ENCODE measurements at places on chromosomes 7 and 10.

GRCh38 chr7:108124820-108125219 is 5.3 kb downstream of the LAMB4 start:
- no peak for DNase-seq

GRCh38 chr7:35646289-35647023 is 48.5 kb downstream of the HERPUD2 start:
- DNase-seq, result no peak

GRCh38 chr7:20509892-20510572 is 105.4 kb upstream of the ABCB5 start:
- DNase-seq, result no peak

GRCh38 chr7:141660259-141660658 is 41.7 kb downstream of the DENND11 start:
- no peak for DNase-seq

DNA sequence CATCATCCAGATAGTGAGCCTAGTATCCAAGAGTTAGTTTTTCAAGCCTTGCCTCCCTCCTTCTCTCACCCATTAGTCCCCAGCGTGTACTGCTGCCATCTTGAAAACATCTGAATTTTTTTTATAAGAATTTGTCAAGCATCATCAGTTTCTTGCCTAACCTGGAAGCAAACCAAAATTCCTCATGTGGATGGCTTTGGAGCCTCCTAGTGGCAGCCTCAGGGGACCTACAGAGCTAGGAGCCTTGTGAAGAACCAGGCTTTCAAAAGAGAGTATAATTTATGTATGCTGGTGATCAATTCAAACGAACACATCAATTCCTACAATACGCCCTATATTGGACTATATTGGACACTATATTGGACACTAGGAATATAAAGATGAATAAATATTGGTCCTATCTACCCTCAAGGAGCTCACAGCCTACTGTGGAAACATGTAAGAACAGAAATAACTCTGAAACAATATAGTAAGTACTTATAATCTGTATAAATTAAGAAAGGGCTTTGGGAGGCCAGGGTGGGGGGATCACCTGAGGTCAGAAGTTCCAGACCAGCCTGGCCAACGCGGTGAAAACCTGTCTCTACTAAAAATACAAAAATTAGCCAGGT is 63.4 kb downstream of the HPSE2 start:
- no peak for DNase-seq

DNA sequence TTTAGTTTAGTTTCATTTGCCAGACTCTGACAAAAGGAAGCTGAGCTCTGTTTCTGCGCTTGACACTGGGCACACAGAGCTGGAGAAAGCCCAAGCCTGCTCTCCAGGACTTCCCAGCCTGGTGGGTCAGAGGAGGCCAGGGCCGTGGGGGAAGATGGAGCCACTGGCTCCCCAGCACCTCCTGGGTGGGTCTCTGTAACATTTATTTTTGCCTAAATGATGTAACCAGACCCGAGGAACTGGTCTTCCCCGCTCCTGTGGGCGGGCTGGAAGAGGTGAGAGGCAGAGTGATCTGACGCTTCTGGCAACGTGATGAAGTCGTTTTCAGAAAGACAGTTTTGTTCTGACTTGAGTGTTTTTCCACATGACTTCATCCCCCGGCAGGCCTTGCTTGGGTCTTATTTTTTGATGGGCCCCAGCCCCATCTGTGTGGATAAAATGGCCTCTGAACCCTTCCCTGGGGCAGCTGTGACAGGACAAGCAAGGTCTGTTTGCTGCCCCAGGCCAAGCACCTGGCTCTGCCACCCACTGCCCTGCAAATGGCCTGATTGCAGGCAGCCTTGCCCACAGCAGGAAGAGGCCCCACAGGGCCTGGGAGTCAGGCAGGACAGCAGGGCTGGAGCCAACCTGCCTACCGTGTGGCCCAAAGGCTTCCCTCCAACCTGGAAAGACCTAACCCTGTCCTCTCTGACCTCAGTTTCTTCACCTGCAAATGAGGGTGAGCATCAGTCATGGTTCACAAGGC is 304.9 kb upstream of the ZMIZ1 start:
- DNase-seq, result no peak

- DNase-seq, result no peak
Measured at GRCh38 chr7:66170309-66171231, 34.6 kb upstream of the TPST1 start.

GRCh38 chr7:148700661-148701064 is 2.0 kb downstream of the CUL1 start:
- DNase-seq, result peak; percentile 16

GRCh38 chr7:51481421-51481820 is 164.8 kb upstream of the COBL start:
- no peak for DNase-seq

GRCh38 chr7:57425969-57426628 is 23.9 kb upstream of the ZNF716 start:
- DNase-seq, result no peak

DNA sequence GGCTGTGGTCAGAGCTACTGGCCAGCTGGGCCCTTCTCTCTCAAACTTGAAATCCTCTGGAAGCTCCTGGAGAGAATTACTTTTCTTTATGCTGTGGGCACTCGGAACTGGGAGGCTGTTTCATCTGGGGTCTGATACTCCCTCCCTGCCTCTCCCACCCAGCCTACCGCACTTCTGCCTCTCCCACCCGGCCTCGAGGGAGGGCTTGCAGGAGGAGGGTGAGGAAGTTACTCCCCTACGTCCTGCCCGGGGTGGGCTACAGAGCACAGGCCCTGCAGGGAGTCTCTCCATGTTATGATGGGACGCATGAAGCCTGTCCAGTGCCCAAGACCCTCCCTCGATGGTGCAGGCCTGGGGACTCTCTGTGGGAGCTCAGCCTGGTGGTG is 584.6 kb upstream of the MKI67 start:
- DNase-seq, result no peak

DNA sequence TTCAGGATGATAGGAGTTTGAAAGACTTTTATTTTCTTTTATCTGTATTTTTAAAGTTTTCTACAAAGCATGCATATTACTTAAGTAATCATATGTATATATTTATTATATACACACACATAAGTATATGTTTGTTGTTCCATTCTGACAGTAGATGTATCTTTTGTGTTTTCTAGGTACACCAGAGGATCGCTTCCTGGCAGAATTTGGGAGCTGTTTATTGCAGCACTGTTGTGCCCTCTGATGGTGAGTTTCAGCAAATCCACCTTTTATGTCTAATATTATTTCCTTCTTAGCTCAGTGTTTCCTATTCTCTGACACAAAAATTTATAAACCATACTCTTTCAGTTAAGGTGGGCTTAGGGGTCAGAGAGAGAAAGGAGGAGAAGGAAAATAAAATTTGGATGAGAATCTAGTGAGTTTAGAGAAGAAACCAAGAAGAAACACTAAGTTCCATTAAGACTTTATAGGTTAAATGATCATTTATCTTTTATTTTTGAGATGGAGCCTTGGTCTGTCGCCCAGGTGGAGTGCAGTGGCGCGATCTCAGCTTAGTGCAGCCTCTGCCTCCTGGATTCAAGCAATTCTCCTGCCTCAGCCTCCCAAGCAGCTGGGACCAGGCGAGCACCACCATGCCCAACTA is 59.2 kb upstream of the OIT3 start:
- DNase-seq, result no peak

GRCh38 chr7:54940748-54941147 is 78.1 kb upstream of the EGFR start:
- no peak for DNase-seq

DNA sequence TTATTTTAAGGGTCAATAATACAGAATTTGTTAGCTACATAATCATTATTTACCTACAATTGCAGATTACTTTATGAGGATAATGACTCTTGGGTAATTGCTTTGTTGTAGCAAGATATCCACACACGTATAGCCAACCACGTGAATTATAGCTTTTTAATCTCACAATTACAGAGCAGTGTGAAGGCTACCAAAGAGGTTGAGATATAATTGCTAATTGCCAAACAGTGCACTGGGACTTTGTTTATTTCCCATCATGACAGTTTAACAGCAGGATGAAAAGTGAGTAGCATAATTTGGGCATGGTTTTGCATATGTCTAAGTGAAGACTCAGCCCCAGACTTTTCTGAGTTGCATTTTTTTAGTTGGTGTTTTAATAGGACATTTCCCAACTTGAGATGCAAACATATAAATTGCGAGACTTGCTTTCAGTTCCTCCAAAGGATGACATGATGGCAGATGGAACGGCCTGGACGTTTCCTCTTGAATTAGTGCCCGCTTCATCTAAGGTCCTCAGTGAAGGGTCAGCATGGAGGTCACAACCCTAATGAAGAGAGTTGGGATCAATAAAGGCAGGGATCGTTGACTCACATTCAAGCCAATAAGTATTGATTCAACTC is 180.7 kb upstream of the GPR26 start:
- DNase-seq, result no peak

DNA sequence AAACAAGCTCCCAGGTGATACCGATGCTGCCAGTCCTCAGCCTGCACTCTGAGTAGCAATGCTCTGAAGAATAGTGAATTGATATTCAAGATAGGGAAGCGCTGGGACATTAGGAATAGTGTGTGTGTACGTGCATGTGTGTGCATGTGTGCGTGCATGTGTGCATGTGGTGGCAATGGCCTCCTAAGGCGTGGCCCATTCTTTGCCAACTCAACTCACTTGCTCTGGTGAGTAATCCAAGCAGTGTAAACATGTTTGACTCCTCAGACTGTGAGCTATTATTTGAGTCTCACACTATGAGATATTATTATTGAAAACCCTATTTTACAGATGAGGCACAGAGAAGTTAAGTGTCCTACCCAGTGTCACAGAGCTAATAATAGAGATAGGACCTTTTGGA is 186.6 kb downstream of the RAB11FIP2 start:
- no peak for DNase-seq

- DNase-seq, result peak; percentile 68
Measured at GRCh38 chr10:101042667-101043362, 11.8 kb downstream of the SFXN3 start.

- DNase-seq, result no peak
Measured at GRCh38 chr10:99615426-99615825, 4.8 kb downstream of the SLC25A28 start.

- no peak for DNase-seq
Measured at GRCh38 chr7:131952365-131952764, 395.9 kb upstream of the PODXL start.

DNA sequence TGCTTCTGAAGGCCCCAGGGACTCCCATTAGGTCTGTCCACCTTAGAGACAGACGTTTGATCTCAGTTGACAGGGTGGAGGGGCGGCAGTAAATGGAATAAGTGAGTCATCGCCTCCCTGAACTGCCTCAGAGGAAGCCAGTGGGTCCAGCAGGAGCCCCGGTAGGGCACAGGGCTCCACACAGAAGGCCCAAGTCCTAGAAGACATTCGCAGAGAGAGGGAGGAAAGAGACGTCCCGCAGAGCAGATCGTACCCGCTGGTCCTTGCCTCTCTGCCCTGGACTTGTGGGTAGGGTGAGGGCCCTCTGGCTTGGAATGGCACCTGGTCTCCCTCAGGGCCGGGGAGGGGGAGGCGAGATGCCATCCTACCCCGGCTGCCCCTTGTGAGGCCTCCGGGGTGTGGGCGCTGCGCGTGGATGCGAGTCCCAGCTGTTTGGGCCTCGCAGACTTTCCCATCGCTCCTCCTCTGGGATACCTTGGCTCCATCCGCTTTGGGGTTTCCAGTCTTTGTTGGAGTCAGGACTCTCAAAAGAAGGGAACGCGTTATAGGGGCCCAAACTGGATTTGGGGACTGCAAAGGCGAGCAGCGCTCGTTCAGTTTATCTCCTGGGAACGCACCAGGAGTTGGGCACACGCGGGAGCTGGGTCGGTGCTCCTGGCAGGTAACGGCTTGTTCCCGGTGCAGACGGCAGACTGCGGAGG is 5.1 kb downstream of the TLX1 start:
- DNase-seq, result no peak

- no peak for DNase-seq
Measured at GRCh38 chr7:5532536-5533335, 109.1 kb upstream of the TNRC18 start.

DNA sequence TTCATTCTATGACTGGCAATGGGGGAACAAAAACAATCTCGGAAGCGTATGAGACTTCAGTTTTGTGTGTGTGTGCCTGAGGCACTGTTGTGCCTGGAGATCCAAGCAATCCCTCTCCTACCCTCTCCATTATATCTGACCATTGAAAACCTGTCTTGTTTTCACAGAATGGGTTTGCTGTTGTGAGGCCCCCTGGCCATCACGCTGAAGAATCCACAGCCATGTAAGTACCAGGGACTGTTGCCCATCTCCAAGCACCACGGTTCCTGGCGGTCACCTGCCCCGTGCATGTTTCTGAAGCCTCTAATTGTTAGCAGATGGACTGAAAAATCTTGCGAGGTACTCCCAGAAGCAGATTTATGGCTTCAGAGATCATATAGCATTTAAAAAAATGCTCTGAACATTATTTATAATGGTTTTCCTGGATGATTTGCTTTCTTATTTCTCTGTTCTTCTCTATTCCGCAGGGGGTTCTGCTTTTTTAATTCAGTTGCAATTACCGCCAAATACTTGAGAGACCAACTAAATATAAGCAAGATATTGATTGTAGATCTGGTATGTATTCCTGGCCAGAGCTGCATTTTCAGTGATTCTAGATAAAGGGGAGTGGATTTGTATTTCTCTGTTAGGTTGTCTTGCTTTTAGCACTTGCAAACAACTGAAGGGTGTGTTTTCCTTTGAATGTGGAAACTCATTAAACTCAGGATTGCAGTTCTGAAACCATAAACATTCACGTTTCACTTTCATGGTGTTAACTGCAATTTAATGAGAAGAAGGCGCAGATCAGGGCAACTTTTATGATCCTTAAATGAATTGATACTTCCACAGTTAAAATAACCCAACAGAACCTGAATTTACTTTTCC is 288.2 kb downstream of the TWIST1 start:
- no peak for DNase-seq

GRCh38 chr10:3068968-3069737 is 1.8 kb downstream of the PFKP start:
- DNase-seq, result no peak

GRCh38 chr7:113083816-113084495 is 2.7 kb downstream of the GPR85 start:
- DNase-seq, result no peak

- no peak for DNase-seq
Measured at GRCh38 chr7:124720195-124720594, 45.4 kb downstream of the GPR37 start.

DNA sequence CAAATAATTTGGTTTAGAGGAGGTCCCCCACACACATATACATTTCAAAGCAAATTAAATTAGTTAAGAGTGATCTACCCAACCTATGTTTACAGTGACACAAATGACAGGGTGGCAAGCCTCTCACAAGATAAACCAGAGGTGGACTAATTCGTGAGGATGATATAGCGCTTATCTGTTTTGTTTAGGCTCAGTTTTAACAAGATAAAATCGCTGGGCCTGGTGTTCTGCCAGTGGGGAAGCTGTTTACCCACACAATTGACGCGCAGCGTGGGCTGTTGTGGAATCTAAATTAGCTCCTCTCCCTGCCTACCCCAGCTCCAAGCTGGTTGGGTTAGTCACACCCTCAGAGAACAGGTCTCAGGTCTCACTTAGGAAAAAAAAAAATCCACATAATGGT is 16.7 kb upstream of the PLXNA4 start:
- no peak for DNase-seq

- no peak for DNase-seq
Measured at GRCh38 chr7:134078991-134079390, 48.1 kb upstream of the LRGUK start.

- no peak for DNase-seq
Measured at GRCh38 chr7:156160811-156161210, 348.5 kb upstream of the SHH start.

GRCh38 chr7:47885987-47886811 is 62.1 kb downstream of the PKD1L1 start:
- no peak for DNase-seq
